Activated CD4-positive, alpha-beta T cell treated with anti-CD3 and anti-CD28 coated beads, Interleukin-2, amount 10 ng/mL, durations not matched to agents 7 days and 5 days (primary cell): ENCODE measurements at places on chromosomes 12 and 14. TPM values are rescaled to one million over a fixed set of nuclear protein-coding genes. Genes with fewer than 3 reads are reported as not detected.
A peak's percentile ranks its signal among the peaks of the same experiment; 100 is the strongest.

The CALCOCO1 gene
- total RNA-seq = 54.6 TPM

The GDF11 gene
- 10.4 TPM for total RNA-seq

The CAPZA3 gene
- not detected for total RNA-seq

The RNASE11 gene
- total RNA-seq = not detected

The NCKAP5L gene
- total RNA-seq = 4.5 TPM

GRCh38 chr14:72563676-72564075, 330.2 kb downstream of the DPF3 start:
- no peak for DNase-seq

GRCh38 chr12:67592228-67593011, 56.1 kb upstream of the DYRK2 start:
- peak; percentile 46 for DNase-seq

GRCh38 chr12:93773122-93773871, 96.1 kb downstream of the CRADD start:
- DNase-seq = no peak

GRCh38 chr12:124841558-124841945, 22.1 kb downstream of the SCARB1 start:
- no peak for DNase-seq

- DNase-seq = no peak
These were observed 1598.3 kb downstream of the AACS start for GRCh38 chr12:126663304-126664094.

- no peak for DNase-seq
These were observed 139.0 kb downstream of the BCL11B start for GRCh38 chr14:99132821-99133635.

GRCh38 chr12:124334976-124335375, 40.1 kb downstream of the RFLNA start:
- DNase-seq = no peak

DNA sequence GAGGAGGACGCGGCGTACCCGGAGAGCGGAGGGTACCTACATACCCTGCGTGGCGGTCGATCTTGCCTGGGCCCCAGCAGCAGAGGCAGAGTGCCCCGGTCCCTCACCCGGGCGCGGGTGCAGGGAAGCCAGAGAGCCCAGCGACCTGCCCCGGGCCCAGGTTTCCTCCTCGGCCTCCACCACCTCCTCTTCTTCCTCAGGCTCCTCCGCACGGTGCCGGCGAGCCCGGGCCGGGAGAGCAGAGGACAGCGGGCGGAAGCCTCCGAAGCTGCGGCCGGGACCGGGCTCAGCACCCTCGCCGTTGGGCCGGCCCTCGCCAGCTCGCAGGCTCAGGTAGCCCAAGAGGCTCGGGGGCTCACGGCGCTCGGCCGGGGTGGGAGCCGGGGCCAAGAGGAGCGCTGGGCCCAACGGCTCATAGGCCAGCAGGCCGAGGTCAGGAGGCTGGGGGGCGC, 6.6 kb downstream of the ZNF219 start:
- no peak for DNase-seq

GRCh38 chr12:113912760-113913329, 53.3 kb downstream of the RBM19 start:
- DNase-seq = peak; percentile 58
